Stimulated activated CD8-positive, alpha-beta memory T cell treated with anti-CD3 and anti-CD28 coated beads, Interleukin-4, amount 100 ng/mL, for 1 hour (primary cell): ENCODE measurements at places on chromosomes 7 and 10.

DNA sequence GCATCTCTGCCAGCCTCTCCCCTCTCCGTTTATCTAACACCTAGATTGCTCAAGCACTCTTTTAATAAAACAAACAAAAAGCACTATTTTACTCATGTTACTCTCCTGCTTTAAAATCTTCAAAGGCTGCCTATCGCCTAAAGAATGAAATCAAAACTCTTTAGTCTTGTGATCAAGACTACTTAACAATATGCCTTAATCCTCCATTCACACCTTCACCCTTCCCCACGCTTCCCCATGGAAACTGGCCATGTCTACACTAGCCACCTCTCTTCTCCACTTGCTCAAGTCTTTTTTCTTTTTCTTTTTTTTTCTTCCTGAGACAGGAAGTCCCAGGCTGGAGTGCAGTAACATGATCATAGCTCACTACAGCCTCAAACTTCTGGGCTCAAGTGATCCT lies 47.8 kb upstream of the TMEM213 start:
- no peak for DNase-seq

DNA sequence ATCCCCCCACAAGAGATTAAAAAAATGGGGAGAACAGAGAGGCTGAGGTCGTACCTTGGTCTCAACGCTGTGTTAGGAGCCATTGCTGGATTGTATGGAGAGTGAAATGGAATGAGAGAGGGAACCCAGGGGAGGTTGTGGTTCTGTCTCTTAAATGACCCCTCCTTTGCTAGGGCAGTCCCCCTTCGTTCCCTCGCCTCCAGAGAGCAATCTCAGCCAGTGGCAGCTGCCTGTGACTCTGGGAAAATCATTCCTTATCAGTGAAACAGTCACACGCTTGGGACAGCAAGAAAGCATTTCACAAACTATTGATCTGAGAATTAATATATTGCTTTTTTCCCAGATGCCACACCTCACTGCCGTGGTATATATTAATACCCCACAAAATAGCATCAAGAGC lies 12.0 kb upstream of the CARD11 start:
- no peak for DNase-seq

- no peak for DNase-seq
These were observed 885.0 kb upstream of the LRRN3 start for GRCh38 chr7:110205899-110206298.

GRCh38 chr7:70635633-70636032 lies 496.3 kb upstream of the GALNT17 start:
- no peak for DNase-seq

GRCh38 chr7:135843214-135843613 lies 94.6 kb upstream of the FAM180A start:
- no peak for DNase-seq
